ENCODE measurements at places on chromosomes 7 and 10. TPM values are rescaled to one million over a fixed set of nuclear protein-coding genes. Genes with fewer than 3 reads are reported as not detected.

The SPDYE11 gene
- not detected for total RNA-seq

The ITGA8 gene
- total RNA-seq = not detected

The FOXP2 gene
- total RNA-seq = 11.8 TPM

The EPDR1 gene
- total RNA-seq = 15.1 TPM

The AQP1 gene
- total RNA-seq = 1.6 TPM
